Activated CD8-positive, alpha-beta memory T cell treated with anti-CD3 and anti-CD28 coated beads for 1 hour (primary cell): ENCODE measurements at places on chromosomes 4 and X.

DNA sequence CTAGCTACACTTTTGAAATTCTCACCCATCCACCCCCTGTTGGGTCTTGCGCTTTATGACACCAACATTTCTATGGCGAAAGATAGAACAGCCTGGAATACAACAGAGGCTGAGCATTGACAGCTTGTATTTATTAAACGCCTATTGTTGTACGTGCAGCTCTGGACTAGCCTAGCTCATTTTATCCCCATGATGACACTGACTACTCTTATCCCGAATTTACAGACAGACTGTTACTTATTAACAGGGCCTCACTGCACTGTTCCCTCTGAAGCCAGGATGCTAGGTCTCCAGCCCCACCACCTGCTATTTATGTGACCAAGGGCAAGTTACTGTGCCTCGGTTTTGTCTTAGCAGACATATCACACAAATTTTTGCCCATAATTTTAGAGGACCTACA is 1.0 kb upstream of the RFC1 start:
- no peak for DNase-seq

- DNase-seq, result no peak
These were observed 19.4 kb downstream of the BEND4 start for GRCh38 chr4:42133006-42133405.

DNA sequence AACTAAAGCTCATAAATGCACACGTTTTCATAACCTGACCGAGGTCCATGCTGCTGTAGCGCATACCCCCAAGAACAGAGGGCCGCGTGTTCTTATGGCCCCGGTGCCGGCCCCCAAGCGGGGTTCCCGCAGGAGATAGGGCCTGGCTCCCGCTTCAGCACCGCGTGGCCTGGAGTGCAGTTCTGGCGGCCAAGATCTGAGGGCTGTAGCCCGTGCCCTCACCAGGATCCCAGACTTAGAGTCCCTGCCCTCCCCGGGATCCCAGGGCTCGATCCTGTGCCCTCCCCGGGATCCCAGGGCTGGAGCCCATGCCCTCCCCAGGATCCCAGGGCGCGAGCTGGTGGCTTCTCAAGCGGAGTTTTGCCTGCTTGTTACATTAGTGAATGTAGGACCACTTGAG is 1.0 kb upstream of the GRPEL1 start:
- DNase-seq, result no peak

DNA sequence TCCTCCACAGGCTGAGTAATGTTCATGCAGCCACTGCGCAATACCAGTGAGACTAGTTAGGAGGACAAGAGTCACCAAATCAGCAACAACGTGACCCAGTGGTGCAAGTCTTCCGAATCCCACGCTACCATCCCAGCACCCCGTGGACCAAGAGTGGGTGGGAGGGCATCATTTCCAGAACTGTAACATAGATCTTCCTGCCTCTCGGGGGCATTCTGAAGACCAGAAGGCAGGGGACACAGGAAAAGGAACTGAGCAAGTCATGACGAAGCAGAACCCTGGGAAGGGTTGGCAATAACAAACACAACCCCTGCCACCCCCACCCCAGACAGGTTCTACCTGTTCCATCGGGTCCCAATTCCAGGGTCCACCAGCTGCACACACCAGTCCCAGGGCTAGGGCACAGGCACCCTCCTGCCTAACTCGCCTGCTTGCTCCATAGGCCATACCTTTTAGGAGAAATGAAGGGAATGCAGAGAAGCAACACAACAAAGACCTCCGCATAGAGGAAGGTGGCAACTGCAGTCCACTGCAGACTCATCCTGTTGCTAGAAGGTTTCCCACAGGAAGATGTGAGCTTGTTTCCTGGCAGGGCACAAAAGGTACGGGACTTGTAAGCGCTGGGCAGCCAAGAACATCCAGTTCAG is 1.4 kb downstream of the BCAP31 start:
- no peak for DNase-seq

GRCh38 chrX:24081661-24082154 is 27.0 kb downstream of the EIF2S3 start:
- DNase-seq, result peak; percentile 8

DNA sequence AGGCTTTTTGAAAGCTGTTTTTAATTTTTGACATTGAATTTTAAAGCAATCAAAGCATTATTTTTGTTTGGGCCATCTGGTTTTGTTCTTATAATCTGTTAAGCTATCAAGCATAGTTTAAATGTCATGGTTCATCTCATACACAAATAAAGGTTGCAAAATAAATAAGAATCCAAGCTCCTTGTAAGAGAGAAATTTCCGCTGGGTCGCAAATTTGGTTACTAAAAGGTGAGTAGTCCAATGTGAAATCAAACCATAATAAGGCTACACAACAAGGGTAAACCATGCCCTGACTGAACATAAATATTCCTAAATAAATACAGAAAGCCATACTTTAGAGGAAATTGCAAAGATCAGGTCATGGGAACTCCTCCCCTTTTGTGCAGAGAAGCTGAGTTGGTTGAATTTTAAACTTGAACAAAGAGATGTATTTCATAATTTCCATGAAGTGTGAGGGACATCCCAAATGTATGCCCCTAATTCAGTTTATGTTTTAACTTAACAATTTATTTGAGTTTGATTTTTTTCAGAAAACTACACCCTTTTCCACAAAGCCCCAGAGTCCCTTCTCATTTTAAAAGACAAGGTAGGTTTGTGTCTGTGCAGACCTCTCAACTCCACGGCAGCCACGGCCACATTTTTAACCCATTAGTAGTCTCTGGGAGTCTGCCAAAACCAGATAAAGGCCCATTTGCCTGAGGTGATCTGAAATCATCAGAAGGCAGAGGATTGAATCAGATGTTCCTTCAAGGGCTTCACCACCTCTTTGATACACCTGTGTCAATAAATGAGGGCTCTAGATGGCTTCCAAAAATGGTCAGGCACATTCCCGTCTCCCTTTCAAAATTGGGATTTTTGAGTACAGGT is 85.2 kb downstream of the PLAC1 start:
- no peak for DNase-seq
